Inflammatory macrophage treated with lipopolysaccharide for 4 hours (primary cell): ENCODE measurements at places on chromosomes 16 and 17.

GRCh38 chr17:2700491-2701141, 10.9 kb downstream of the CLUH start:
- no peak for DNase-seq

DNA sequence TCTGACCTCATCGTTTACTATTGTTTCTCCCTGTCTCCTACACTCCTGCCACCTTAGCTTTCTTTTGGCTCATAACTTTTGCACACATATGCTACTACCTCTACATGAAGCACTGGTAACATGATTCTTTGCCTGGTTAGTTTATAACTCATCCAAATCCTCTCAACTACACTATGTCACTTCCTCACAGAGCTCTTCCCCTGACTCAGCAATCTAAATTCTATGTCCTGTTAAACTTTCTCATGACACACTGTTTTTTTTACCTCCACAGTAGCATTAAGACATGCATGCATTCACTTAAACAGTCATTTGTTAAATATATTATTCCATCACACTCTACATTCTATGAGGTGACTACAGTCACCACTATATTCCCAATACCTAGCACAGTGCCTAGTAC, 19.7 kb downstream of the APPBP2 start:
- peak; percentile 48 for DNase-seq

GRCh38 chr17:59492091-59492451, 73.3 kb upstream of the DHX40 start:
- no peak for DNase-seq

DNA sequence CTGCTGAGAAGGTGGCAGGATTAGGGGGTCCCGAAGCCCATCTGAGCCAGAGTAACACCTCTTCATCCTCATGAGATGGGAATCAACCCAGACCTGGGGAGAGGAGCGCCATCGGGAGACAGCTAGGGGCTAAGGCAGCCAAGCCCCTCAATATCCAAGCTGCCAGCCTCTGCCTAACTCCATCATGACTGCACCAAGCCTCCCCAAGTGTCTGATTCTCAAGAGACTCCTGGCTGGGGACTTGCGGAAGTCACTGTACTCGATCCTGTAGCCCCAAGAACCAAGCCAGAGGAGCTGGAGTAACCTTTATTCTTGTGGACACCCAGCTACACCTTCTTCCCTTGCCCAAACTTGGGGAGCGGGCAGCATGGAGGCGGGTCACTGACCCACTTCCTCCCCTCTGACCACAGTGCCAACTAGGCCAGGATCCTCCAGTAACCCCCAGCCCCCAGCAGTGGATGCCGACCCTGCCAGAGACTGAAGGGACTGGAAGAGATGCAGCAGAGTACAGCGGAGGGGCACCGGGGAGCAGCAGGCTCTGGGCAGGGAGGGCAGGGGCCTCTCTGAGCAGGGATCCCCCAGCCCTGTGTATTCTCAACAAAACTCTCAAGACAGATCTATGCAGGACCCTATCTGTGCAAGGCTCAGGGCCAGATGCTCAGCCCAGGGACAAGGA, 13.3 kb downstream of the HDAC5 start:
- no peak for DNase-seq

- no peak for DNase-seq
These were observed 589 bp downstream of the CLCN7 start for GRCh38 chr16:1474082-1474795.

DNA sequence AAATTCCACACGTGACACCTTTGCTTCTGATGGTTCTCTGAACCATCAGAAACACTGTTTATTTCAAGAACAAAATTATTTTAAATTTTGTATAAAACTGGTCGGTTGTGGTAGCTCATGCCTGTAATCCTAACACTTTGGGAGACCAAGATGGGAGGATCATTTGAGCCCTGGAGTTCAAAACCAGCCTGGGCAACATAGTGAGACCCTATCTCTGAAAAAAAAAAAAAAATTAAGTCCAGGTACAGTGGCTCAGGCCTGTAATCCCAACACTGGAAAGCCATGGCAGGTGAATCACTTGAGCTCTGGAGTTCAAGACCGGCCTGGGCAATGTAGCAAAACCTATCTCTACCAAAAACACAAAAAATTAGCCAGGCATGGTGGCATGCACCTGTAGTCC, 8.3 kb upstream of the KANSL1 start:
- no peak for DNase-seq
